Psoas muscle (tissue), 8 donors: ENCODE measurements at places on chromosomes 1 and 21. TPM values are rescaled to one million over a fixed set of nuclear protein-coding genes. Genes with fewer than 3 reads are reported as not detected.

The LCK gene
- 0.10 TPM for polyA plus RNA-seq

The OR6N1 gene
- not detected for polyA plus RNA-seq

The CCDC24 gene
- 0.83 TPM for polyA plus RNA-seq

The F13B gene
- polyA plus RNA-seq = not detected

The SLC30A2 gene
- 0.70 TPM for polyA plus RNA-seq

The ATP8B2 gene
- polyA plus RNA-seq = 1.3 TPM

The CCDC30 gene
- polyA plus RNA-seq = 0.57 TPM

The DPH2 gene
- polyA plus RNA-seq = 123 TPM

GRCh38 chr21:38467374-38467773 is 30.9 kb downstream of the ERG start:
- DNase-seq = no peak

- DNase-seq = no peak
These were observed 58.0 kb upstream of the IFNAR2 start for GRCh38 chr21:33171616-33172169.

- no peak for DNase-seq
These were observed 695 bp upstream of the ALG14 start for GRCh38 chr1:95073446-95073845.

GRCh38 chr1:47678464-47678980 is 240.7 kb downstream of the FOXD2 start:
- DNase-seq = no peak
